ENCODE measurements at places on chromosomes 3 and 15. TPM values are rescaled to one million over a fixed set of nuclear protein-coding genes. Genes with fewer than 3 reads are reported as not detected.

- H3K36me3 ChIP-seq, result no peaks in the 10 kb centered on the region
- H3K4me1 ChIP-seq, result peaks cover 23% of the 10 kb centered on the region
- H3K27ac ChIP-seq, result no peak overlapping the region
- no peaks in the 10 kb centered on the region for H3K27me3 ChIP-seq
- no peak for DNase-seq
- no peak overlapping the region for H3K4me3 ChIP-seq
Observed at GRCh38 chr3:39122813-39123212, 15.3 kb downstream of the TTC21A start.

DNA sequence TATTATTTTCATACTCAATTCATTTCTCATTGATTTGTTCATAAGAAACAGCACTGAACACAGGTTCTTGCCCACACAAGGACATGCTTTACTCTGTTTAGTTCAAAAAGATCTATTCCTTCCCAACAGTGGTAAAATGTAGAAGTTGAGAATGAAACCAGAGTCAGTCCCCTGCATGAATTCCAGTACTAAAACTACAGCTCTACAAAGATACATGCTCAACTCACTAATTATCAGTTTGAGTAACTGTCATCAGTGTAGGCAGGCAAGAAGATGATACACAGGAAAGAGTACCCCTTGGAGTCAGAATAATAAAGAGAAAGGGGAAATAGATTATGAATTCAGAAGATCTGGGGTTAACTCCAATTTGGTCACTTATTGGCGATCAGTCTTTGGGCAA is 43.2 kb downstream of the NR2E3 start:
- H3K36me3 ChIP-seq, result peaks cover 81% of the 10 kb centered on the region
- no peaks in the 10 kb centered on the region for H3K27me3 ChIP-seq
- no peaks in the 10 kb centered on the region for H3K4me1 ChIP-seq
- no peak for DNase-seq

DNA sequence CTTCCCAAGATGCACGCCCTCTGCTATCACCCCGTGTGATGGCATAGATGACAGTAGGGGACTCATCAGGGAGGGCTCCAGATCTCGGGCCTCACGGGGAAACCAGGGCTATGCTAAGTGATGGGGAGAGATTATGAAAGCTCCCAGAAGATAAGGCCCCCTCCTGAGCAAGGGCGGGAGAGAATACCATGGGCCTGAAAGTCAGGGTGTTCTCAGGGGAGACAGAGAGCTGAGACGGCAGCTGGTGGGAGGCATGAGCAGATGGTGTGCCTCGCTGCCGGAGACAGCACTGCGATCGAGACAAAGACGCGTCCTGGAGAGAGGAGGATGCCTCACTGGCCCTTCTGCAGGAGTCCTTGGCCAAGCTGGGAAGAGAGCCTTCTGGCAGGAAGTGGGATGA is 106.5 kb upstream of the ADPGK start:
- DNase-seq, result no peak
- H3K36me3 ChIP-seq, result no peaks in the 10 kb centered on the region
- H3K4me3 ChIP-seq, result no peak overlapping the region
- H3K4me1 ChIP-seq, result no peaks in the 10 kb centered on the region
- H3K27ac ChIP-seq, result no peak overlapping the region
- no peaks in the 10 kb centered on the region for H3K27me3 ChIP-seq

Gene TMEM212
- not detected for total RNA-seq

Gene ALS2CL
- 45.6 TPM for total RNA-seq

GRCh38 chr3:55647063-55647462 is 160.0 kb upstream of the WNT5A start:
- H3K4me1 ChIP-seq, result no peaks in the 10 kb centered on the region
- no peak overlapping the region for H3K27ac ChIP-seq
- no peak for DNase-seq
- peaks cover 21% of the 10 kb centered on the region for H3K27me3 ChIP-seq
- H3K4me3 ChIP-seq, result no peak overlapping the region

- H3K4me1 ChIP-seq, result no peaks in the 10 kb centered on the region
- H3K27ac ChIP-seq, result no peak overlapping the region
- no peaks in the 10 kb centered on the region for H3K36me3 ChIP-seq
- peaks cover 4% of the 10 kb centered on the region for H3K27me3 ChIP-seq
- H3K4me3 ChIP-seq, result no peak overlapping the region
Observed at GRCh38 chr3:126201168-126201567, 20.8 kb upstream of the ALDH1L1 start.

Gene SNAP23
- total RNA-seq, result 10.1 TPM

Gene CHRFAM7A
- total RNA-seq, result 2.2 TPM

Gene CAV3
- not detected for total RNA-seq

DNA sequence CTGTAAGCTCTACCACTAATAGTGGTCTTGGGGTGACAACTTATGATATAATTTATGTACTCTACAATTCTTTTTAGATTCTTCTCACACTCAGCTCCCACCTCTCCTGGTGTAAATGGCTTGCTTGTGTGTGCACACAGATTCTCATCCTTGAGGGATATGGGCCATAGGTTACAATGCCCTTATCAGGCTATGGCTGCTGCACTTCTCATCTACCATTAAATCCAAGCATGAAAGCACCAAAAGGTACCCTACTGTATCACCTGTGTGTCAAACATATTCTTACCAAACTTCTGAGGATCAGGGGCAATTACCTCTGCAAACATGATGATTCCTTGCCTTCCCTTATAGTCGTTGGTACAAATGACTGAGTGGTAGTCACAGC is 891.9 kb downstream of the SQOR start:
- H3K27me3 ChIP-seq, result no peaks in the 10 kb centered on the region
- no peak overlapping the region for H3K4me3 ChIP-seq
- no peaks in the 10 kb centered on the region for H3K4me1 ChIP-seq
- no peak overlapping the region for H3K27ac ChIP-seq

- H3K27ac ChIP-seq, result no peak within 1 kb of the TSS
- no peak within 1 kb of the TSS for H3K4me3 ChIP-seq
Observed at GRCh38 chr3:122055215-122055614, at the start of gene CD86. CD86 (plus strand) TSS chr3:122055362; CDS start chr3:122055490, 128 bp downstream.

Gene GRM7
- total RNA-seq, result 2.2 TPM

DNA sequence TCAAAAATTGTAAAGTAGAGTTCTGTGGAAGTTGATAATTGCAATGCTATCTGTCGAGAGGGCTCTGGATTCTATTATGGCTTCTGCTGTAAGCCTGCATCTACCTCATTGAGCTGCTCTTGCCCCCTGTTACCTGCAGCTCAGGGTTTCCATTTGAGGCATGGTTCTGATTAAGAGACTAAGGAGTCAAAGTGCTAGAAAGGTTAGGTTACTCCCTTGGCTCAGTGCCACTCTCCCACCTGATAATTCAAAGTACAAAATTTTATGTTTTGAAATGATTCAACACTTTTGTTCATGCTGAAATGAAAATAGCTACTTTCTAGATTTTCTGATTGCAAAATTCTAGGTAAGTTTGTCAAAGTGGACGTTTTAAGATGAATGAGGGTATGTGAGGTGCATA is 220.5 kb upstream of the SATB1 start:
- no peaks in the 10 kb centered on the region for H3K36me3 ChIP-seq
- H3K4me1 ChIP-seq, result no peaks in the 10 kb centered on the region
- no peak overlapping the region for H3K27ac ChIP-seq
- H3K27me3 ChIP-seq, result no peaks in the 10 kb centered on the region

All from stomach (tissue), 19 donors.